ENCODE measurements at places on chromosomes 16 and 17.
A peak's percentile ranks its signal among the peaks of the same experiment; 100 is the strongest.

DNA sequence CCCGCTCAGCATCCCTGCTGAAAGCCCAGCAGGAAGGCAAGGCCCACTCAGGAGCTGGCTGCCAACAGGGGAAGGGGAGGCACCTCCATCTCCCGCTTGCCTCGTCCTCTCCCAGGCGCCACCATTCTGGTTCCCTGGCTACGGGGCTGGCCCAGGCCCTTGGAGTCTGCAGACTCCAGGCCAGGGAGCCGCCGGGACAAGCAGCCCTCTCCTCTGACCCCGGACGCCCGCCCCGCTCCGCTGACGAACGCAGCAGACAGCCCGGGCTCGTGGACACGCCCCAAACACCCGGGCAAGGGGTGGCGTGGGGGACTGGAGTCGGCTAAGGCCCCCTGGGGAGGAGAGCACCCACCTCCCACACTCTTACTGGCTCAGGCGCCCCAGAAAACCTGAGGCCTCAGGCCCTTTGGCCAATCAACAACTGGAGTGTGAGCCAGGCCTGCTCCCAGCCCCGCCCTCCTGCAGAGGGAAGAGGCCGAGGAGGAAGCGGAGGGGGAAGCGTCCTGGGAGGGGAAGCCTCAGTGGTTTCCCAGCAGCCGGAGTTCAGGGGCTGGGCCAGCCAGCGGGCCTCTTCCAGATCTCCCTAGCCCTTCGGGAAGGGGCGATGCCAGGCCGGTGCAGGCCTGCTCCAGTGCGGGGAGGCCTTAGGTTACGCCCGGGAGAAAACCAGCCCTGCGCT lies 4.2 kb downstream of the MNT start:
- DNase-seq: peak; percentile 61

DNA sequence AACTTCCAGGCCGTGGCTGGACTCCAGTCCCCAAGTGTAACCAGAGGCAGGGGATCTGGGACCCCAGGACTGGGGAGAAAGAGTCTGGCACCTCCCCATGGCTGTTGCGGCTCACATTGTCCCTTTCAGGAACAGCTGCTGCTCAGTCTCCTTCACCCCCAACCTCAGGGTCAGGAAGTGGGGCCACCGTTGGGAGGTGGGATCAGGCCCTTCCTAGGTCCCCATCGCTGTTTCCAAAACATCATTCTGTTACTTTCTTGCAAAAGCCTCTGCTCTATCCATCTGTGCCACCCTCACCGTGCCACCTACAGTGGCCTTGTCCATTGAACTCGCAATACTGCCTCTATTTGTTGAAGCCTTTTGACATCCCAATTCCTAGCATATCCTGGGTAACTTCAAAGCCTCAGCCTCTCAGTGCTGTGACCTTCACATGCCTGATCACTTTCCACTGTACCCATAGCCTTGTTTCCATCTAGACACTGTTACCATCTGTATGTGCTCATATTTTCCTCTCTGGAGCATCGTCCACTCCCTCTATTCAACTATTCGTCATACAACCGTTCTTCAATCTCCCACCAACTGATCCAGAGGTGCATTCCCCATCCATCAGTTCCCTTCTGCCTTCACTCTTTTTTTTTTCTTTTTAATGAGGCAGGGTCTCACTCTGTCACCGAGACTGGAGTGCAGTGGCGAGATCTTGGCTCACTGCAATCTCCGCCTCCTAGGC lies 15.0 kb upstream of the SRCIN1 start:
- no peak for DNase-seq

- DNase-seq: no peak
Observed at GRCh38 chr17:80071116-80071841, 30.1 kb upstream of the GAA start.

- no peak for DNase-seq
Observed at GRCh38 chr16:24045641-24046040, 209.9 kb downstream of the PRKCB start.

DNA sequence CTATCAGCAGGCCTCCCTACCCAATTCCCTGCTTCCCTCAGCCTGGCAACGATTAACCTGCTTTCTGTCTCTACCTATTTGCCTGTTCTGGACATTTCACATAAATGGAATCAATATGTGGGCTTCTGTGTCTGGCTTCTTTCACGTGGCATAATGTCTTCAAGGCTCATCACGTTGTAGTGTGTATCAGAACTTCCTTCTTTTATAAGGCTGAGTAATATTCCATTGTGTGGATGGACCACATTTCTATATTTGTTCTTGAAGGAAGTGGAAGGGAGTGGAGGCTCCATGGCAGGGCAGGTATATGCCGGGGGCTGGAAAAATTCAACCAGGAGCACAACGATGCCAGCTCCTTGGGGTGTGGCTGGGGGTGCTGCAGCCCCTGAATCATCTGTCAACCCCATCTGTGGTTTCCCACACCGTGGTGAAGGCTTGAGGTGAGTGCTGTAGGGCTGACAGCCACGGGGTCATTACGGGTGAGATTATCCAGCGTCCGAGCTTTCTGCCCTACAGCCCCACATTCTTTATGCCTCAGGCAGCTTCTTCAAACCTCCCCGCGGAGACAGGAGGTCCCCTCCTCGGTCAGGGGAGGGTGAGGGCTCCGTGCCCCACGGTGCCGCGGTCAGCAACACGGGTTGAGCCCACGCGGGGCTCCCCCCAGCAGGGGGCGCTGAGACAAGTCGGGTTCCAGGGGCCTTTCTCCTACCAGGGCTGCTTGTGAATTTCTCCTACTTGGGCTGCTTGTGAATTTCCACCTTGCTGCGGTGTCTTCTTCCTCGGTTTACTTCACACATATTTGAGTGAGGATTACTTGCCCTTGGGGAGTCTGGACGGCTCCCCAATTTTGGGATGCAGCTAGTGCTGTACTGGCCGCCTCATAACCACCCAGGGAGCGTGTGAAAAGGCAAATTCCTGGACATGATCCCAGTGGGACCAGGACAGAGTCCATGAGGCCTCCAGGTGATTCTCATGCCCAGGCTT lies 18.3 kb upstream of the WFIKKN2 start:
- DNase-seq: peak; percentile 75

- DNase-seq: no peak
Observed at GRCh38 chr16:72793716-72794115, 254.2 kb downstream of the ZFHX3 start.

DNA sequence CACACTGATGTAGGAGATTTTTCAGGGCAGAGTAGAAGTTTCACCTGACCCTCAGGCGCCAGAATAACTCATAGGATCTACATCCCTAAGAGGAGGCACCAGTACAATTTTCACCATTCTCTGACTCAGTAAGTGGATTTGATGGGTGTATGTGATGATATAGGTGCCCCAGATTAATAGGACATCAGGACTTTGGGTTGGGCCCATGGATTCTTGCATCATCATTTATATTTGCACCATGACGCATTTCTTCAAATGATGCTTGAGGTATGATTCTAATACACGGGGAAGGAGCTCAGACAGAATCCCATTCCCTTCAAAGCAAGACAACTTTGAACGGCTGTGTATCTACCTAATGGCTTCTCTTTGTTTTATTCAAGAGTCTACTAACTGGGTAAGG lies 173.2 kb downstream of the TMEM114 start:
- no peak for DNase-seq

DNA sequence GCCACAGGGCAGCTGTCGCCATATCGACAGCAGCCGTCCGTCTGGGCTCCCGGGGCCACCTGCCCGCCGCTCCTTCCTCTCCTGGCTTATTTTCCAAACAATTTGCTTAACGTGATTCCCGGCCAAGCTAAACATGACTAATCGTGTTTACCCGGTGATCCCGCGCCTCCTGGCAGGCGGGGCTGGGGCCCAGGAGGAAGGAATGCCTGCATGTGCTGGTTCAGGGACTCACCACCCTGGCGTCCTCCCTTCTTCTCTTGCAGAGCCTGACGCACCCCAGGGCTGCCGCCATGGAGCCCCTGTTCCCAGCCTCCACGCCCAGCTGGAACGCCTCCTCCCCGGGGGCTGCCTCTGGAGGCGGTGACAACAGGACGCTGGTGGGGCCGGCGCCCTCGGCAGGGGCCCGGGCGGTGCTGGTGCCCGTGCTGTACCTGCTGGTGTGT lies 6.1 kb downstream of the SSTR5 start:
- DNase-seq: no peak

DNA sequence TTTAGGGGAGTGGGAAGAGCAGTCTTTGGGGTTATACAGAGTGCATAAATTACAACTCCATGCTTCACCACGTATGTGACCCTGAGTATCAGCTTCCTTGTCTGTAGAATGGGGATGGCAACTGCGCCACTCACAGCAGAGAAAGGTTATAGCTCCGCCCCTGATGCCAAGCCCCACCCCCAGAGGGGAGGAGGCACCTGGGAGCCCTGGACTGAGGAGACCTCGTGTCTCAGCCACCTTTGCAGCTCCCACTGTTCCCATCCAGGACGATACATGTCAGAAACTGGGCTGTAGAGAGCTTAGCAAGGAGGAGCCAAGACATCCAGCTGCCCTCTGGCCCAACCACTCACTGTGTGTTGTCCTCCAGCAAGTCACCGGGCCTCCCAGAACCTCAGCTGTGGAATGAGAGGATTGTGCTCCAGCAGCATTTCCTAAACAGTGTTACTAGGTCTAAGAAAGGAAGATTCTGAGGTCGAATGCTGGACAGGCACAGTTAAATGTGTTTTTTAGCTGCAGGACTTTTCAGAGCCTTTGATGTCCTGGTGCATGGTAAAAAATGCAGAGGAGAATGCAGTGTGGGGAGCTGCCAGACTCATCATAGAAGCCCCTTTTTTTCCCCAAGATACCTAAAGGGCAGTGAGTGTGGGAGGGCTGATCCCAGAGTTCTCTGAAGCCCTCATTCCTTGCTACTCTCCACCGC lies 49.4 kb downstream of the BEAN1 start:
- DNase-seq: peak; percentile 70

DNA sequence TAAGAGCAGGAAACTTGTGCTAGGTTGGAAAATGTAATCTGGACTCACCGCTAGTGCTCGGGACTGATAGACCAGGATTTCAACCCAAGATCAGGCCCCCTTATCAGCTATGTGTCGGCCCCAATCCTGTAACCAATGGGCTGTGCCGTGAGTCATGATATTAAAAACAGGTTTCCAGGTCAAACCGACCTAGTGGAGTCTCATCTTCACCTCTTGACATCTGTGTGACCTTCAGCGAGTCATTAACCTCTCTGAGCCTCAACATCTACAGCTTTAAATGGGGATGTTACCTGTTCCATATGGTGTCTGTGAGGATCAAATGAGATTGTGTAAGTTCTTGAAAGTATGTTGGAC lies 512 bp downstream of the PMM2 start:
- no peak for DNase-seq

DNA sequence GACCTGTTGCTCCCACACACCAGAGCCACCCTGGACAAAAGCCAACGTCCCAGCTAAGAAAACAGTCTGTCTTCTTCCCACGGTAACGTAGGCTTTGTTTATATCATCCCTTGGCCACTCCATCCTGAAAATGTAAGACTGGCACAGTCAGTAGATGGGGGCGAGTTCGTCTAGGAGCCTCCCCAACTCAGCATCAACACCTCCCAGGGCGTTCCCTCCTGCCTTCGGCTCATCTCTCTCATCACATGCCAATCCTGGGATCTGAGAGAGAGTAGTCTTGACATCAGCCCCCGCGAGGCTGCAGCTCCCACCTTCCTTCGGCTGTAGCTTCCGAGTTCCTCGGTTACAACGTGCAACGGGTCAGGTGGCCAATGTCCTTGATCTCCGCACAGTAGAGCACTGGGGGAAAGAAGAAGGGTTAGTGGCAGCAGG lies 894 bp downstream of the RNF227 start:
- DNase-seq: no peak

DNA sequence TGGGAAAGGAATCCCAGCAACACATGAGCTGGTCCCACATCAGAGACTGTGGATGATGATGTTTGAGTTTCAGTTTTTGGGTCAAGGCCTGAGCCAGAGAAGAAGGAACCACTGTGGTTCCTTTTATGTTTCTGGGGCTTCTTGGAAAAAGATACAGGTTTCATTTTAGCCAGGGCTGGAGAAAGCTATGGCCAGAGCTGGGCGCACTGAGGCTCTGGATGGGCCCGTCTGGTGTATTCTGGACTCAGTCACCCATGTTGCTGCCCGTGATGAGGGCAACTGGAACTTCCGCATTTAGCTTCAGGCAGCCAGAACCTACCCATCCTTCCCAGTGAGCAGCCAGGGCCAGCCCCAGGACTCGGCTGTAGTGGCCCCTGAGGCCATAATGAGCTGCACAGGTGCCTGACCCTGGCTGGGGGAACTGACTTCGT lies 15.0 kb upstream of the PITPNA start:
- DNase-seq: no peak

- DNase-seq: no peak
Observed at GRCh38 chr16:65280845-65281512, 159.1 kb upstream of the CDH11 start.

DNA sequence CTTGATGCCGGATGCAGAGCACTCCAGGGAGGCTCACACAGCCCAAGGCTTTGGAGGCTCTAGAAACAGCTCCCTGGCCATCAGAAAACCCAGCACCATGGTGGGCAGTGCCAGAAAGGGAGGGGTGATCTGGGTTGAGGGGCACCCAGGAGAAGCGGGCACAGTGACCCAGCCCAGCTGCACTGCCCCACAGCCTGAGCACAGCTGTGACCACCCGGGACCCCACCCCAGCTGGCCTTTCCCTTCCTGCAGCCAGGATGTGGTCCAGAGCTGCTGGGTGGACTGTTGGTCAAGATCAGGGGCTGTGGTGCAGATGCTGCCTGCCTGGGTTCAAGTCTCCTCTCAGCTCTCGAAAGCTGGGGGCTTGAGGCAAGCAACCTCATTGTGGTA lies 223.1 kb downstream of the ZNF423 start:
- no peak for DNase-seq

Measured in stimulated activated CD4-positive, alpha-beta T cell treated with anti-CD3 and anti-CD28 coated beads, Interleukin-2, amount 100 ng/mL, for 24 hours (primary cell).